Stimulated activated CD4-positive, alpha-beta T cell treated with anti-CD3 and anti-CD28 coated beads, Interleukin-1b, Interleukin-23, amount 100 ng/mL, for 48 hours (primary cell): ENCODE measurements at places on chromosomes 4 and X.

DNA sequence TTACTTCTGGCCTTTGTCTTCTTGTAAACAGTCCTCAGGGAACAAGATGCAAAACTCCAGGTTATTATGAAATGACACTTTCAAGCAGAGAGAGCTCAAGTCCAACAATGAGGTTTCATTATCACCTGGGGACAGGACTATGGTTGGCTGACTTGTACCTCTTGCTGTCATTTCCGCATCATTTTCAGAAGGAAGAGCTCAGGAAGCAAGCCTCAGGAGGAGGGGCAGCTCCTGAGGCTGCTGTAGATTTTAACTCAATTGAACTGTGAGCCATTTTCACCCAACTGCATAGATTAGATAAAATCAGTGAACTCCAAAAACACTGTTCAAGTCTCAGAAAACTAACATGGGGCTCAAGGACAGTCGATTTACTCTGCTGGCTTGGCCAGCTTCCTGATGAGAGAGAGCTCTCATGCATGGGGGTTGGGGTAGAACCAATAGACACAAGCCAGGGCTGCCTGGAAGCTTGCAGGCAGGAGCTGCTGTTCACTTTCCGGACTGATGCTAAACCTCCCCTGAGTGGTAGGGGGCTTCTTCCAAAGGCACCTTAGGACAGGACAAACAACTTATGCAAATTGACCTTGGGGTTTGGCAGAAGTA is 23.6 kb downstream of the TMEM255A start:
- no peak for DNase-seq

GRCh38 chr4:90306810-90307209 is 179.6 kb downstream of the CCSER1 start:
- DNase-seq: no peak

GRCh38 chrX:19687395-19687794 is 172.1 kb upstream of the MAP3K15 start:
- no peak for DNase-seq

DNA sequence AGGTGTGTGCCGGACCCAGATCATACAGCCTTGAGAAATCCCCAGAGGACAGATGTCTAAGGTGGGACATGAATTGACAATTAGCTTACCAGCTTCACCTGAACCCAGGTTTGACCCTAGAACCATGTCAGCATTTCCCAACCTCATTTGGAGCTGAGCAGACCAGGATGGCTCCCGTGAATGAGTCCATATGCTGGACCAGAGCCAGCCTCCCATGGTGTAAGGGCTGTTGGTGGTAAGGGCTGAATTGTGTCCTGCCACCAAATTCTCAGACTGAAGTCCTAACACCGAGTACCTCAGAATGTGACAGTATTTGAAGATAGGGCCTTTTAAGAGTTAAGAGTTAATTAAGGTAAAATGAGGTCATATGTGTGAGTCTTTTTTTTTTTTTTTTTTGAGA is 88.3 kb downstream of the SLC34A2 start:
- no peak for DNase-seq

- no peak for DNase-seq
These were observed 134.6 kb downstream of the HMX1 start for GRCh38 chr4:8737075-8737474.

DNA sequence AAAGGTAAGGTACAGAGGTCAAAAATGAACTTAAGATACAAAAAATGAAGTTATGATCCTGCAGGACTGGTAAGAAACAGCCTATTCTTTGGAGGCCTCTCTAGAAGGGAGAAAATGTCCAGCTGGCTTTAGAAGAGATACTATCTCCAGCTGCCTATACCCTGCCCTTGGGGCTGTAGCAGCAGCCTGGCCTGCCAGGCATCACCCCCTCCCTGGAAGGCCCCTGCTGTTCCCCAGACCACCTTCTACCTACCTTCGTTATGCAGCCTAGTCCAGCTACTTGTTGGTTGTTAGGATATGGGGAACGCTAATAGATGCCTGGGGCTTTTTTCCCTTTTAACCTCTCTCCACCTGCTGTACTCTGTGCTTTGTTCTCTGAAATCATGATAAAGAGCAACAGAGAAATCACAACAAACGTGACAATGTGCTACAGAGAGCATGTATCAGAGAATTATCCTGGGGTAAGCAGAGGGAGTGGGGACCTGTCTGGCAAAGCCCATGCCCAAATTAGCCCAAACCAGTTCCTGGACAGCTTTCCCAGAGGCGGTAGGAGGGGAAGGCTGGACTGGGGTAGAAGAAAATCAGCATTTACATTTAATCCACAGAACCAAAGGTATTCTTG is 34.5 kb downstream of the FRMD7 start:
- DNase-seq: no peak

- no peak for DNase-seq
These were observed 88.2 kb downstream of the CRMP1 start for GRCh38 chr4:5804656-5805055.

DNA sequence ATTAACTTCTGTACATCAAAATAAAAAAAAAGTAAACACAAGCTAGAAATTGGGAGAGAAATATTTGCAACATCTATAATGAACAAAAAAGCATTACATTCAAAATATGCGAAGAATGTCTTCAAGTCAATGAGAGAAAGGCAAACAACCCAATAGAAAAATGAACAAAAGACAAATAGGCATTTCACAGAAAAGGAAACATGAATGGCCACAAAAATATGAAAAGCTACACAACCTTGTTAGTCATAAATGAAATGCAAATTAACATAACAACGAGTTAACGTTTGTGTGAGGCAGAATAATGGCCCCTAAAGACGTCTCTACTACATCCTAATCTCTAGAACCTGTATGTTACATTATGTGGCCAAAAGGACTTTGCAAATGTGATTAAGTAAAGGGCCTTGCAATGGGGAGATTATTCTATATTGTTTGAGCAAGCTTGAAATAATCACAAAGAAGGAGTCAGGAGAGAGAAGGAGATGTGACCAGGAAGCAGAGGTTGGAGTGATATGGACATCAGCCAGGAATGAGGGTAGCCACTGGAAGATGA is 86.8 kb downstream of the WDFY3 start:
- no peak for DNase-seq

DNA sequence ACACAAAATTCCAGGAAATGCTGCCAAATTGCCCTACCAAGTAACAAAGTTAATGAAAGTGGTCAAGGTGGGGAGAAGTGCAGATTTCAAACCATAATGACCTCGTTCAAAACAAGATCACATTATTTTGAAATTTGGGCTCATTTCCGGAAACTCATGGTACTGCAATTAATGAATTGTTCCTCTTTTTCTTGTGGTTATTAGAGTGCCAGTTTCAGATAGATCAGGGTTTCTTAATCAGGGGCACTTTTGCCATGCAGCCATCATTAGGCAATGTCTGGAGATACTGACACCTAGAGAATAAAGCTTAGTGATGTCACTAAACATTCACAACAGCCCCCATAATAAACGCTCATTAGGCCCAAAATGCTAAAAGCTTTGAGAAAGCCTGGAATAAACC is 381.5 kb upstream of the GALNT7 start:
- DNase-seq: no peak

DNA sequence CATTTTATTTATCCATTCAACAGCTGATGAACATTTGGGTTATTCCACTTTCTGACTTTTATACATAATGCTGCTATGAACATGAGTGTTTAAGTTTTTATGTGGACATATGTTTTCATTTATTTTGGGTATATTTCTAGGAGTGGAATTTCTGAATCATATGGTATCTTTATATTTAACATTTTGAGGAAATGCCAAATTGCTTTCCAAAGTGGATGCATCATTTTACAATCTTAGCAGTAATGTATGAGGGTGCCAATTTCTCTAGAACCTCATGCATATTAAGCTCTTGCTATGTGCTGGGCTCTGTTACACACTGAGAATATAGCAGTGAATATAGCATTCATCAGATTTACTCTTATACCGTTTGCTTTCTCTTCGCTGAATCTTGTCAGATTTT is 983.7 kb downstream of the STIM2 start:
- no peak for DNase-seq

- no peak for DNase-seq
These were observed 43.2 kb upstream of the PITX2 start for GRCh38 chr4:110666030-110666429.

DNA sequence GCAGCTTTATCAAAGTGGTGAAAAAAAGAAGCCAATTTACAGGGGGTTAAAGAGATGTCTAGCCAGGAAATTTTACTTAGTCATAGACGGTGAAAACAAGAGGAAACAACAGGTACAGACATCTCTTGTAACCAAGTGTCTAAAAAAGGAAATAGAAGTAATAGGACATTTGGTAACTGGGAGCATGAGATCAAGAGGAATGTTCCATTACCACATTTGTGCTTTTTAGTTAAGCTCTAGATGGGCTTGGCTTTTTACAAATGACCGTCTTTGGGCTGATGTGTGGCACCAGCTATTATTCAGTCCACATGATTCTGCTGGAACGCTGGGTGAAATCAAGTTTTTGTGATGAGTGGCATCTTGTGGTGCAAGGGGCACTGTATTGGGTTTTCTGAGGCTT is 179.5 kb downstream of the SMIM20 start:
- no peak for DNase-seq

DNA sequence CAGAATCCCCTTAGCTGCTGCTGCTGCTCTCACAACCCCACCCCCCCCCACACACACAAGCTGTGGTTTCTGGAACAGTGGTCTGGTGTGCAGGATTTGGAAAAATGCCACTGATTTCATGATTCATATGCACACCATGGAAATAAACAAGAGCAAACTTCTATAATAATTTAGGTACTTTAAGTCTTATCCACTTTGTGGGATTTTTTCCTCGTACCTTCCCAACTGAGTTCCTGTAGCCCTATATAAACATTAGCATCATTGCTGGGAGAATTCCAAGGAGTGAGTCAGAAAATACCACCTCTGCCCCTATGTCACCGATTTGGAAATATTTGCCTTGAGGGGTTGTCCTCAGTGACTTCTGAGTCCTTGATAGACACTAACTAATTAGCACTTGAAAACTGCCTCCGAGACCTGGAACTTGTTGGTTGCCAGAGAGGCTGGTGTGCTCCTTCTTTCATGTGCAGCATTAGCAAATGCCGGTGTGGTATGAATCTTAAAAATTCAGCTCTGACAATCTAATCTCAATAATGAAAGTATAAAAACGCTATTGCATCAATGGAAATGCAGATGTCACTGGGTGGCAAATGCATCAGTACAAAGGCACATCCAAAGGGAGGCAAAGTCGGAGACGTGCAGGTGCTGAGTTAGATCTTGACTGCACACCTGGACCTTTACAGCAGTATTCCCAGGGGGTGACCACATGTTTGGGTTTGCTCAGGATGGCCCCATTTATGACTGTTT is 61.8 kb downstream of the CPE start:
- no peak for DNase-seq

GRCh38 chrX:13498238-13498637 is 71.2 kb upstream of the EGFL6 start:
- no peak for DNase-seq

GRCh38 chr4:98470831-98471230 is 187.6 kb downstream of the TSPAN5 start:
- no peak for DNase-seq

- no peak for DNase-seq
These were observed 57.0 kb upstream of the GRPEL1 start for GRCh38 chr4:7124689-7125442.

DNA sequence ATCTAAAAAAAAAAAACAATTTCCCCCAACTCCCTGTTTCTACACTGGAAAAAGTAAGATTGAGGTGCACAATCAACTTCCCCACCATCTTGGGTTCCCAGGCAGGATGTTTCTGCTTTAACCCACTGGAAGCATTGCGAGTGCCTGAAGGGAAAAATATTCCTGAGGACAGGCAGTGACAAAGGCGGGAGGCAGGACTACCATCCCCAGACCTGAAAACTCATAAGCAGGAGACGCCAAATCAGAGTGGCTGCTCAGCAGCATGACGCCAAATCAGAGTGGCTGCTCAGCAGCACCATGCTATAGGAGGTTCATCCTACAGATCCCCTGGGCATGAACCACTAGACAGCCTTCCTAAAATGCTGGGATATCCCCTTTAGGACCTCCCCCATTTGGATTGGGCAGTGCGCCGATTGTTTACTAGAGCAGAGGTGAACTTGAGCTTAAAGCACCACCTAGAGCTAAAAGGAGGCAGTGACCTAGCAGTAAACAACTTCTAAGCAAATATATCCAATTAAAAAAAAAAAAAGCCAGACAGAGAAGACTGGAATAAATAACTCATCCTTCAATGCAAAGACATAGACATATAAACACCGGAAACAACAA is 35.0 kb upstream of the GK start:
- DNase-seq: no peak

DNA sequence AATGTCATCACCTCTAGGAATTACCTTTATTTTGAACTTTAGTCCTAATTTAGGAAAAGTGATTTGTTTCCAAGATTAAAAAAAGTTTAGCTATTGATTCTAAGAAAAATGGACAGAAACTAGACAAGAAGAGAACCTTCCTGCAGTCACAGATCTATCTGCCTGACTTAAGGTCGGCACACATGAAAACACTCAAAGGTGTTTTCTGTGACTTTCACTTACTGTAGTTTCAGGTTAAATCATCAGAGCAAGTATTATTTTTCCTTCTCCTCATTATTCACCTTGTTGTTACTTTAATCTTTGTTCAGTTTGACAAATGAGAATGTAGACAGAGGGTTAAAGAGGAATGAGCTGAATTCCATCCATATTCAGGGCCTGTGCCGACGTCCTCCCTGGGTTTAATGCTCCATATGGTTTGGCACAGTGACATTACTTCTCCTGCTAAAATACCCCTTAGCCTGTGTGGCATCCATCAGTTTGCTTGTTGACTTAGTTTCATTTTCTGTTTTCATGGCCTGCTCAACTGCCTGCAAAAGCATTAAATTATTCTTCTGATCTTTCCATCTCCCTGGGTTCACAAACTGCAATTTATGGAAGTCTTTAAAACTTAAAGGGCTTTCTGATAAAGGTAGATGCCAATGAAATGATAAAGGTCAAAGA is 352.7 kb downstream of the NKX6-1 start:
- no peak for DNase-seq

GRCh38 chr4:109996526-109996925 is 83.8 kb downstream of the EGF start:
- no peak for DNase-seq

DNA sequence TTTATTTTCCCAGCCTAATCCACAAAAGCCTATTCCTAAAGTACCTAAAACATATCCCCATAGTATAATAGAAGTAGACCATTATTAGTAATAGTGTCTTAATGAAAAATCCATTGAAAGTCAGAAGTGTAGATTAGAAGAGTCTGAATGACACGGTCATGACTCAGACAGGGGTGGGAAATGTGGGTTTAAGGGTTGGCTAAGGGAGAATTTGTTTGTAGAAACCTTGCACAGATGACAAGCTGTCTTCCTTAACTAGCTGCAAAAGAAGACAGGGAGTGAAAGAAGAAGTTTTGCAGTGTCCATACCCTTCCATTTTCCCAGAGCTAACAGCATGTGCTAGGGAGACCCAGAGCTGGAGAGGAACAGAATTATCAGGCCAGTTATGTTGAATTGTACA is 242.7 kb upstream of the ETNPPL start:
- no peak for DNase-seq

DNA sequence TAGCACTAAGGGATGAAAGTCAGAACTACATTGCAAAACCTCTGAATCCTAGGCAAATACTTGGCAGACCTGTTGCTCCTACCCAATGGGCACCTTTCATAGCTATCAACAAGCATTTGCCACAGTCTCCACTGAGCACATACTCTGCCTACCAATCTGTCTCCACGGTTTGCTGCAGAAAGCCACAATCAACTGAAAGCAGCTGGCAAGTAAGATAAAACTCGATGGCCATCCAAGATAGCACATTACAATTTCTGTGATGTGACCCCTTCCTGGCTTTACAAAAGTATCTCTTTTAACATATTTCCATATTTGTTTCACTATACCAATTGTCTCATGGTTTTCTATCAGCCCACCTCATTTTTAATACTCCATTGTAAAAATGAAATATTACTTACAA is 1060.5 kb upstream of the INTU start:
- DNase-seq: no peak
